BJ (cell line): ENCODE measurements at places on chromosomes 12 and 14.

GRCh38 chr12:88383405-88383804 is 196.9 kb downstream of the KITLG start:
- no peak for DNase-seq

GRCh38 chr14:29348504-29348903 is 579.1 kb downstream of the PRKD1 start:
- DNase-seq = no peak

- no peak for DNase-seq
These were observed 37.7 kb downstream of the SPATS2 start for GRCh38 chr12:49404956-49405355.

DNA sequence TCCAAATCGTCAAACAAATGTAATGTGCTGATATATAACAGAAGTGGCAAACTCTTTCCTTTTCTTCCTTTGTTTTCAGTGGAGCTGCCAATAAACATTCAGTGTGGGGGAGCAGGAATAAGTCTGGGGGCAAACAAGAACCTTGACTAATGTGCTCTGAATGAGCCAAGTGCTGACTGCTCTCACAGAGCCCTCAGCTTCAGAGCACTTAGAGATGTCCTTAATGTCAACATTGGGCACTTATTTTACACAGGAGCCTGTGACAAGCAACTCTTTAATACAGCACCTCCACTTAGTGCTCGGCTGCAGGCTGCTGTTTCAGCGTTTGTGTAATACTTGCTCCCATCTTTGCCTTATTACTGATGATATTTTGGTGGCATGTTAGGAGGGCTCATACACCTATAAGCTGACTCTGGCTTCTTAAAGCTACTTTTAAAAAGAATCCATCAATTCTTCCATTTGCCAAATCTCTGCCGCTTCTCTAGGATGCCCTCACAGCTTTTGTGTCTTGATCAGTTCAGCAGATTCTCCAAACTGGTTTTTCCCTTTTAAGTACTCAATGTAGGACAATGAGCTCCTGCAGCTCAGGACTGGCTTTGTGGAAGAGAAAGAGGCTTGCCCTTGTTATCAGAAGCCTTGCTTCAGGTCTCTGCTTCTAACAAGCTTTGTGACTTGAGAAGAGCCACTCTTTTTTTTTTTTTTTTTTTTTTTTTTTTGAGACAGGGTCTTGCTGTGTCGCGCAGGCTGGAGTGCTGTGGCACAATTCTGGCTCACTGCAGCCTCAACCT is 206.6 kb downstream of the MON2 start:
- DNase-seq = no peak

DNA sequence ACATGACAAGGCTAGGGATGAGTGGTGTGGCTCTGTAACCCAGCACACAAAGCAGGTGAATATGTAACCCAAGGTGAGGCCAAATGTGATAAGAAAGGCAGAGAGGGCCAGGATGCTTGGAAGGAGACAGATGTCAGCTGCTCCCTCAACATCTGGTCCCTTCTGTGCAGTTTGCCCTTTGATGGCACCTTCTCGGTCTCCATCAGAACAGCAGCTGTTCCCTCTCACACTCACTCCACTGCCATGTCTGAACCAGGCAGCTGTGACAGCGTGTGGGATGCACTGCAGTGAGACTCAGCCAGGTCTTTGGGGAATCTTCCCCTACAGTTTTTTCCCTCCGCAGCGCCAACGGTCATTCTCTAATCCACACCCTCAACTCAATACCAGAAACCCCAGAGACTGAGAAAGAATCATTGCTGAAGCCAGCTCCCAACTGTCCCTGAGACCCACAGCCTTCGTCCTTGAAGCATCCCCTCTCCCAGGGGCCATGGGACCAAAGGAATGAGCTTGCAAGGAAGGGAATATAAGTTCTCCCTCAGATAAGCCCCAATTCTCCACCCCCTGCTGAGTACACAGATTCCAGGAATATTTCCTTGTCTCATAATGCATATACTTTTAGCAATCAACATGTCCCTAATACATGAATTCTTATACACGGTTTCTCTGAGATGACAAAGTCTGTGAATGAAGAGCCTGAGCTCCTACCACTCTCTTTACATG is 230.0 kb downstream of the GLT1D1 start:
- DNase-seq = no peak

DNA sequence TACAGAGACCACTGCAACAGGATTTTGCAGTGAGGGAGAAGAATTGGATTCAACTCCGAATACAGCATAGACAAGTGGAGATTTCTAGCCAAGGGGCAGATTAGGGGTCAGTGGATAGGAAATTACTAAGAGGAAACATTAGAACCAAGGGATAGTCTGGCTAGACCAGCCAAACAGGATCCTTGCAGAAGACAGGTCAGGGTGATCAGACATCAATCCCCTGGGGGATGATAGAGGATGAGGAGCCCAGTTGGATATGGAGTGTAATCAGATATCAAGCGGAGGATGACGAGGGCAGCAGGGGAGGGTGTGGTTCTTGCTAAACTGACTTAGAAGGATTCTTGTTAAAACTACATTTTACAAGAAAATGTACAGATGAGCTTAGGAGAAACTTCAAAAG is 424.4 kb downstream of the DAD1 start:
- DNase-seq = no peak

DNA sequence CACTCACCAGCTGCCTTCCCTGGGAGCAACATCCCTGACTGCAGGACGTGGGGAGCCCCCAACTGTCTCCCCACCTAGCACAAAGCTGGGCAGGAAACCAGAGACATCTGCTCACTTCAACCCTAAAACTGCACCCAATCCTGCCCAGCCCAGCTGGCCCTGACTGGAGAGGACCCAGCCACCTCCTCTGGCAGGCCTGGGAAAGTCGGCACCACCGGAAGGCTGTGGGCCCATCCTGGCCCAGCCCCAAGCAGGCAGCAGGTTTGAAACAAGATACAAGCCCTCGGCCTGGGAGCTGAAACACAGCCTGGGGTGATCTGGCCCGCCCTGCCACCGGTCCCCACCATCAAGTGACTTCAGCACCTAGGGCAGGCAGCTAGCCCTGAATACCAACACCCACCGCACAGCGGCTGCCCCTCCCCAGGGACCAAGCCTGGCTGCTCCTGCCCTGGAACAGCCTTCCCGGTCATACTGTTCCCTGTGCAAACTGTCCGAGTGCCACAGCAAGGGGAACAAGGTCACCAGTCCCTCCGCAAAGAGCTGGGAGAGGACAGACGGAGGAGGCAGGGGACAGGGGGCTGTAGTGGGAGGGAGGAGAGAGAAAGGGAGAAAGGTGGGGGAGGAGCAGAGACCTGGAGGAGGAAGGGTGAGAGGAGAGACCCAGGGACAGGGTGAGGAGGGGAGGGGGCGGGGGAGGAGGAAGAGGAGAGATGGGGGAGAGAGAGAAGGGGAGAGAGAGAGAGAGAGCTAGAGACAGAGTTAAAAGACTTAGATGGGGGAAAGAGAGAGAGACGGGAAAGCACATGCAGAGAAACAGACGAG is 115.7 kb downstream of the RFLNA start:
- DNase-seq = no peak

DNA sequence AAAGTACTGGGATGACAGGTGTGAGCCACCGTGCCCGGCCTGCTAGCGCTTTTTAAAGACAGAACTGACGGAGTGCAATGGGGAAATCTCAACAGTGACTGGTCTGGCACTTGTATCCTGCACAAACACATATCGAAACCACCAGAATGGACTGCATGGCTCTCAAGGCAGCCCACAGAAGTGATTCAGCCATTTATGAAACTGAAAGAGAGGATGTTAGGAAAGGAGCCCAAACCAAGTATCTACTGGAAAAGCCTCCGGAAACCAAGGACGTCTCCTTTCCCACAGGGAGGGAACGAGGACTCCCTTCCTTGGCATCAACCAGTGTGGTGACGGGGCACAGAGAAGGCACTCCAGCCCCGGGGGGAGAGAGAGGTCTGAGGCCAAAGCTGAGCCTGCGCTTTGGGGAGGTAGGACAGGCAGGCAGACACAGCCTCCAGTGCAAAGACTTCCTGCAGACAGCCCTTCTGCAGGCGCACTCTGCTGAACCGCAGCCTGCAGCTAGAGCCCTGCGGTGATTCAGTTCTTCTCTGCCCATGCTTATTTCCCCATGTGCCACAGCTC is 16.5 kb downstream of the SLC15A4 start:
- DNase-seq = no peak

DNA sequence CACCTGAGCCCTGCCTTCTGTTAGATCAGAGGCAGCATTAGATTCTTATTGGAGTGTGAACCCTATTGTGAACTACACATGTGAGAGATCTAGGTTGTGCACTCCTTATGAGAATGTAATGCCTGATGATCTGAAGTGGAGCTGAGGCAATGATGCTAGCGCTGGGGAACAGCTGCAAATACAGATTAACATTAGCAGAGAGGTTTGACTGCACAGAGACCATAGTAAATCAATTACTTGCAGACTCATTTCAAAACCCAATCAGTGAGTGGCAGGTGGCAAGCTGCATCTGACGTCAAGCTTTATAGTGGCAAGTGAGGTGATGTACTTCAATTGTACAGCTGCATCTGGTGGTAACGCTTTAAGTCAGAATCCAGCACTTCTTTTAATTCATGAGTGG is 141.6 kb downstream of the GPHN start:
- DNase-seq = no peak

DNA sequence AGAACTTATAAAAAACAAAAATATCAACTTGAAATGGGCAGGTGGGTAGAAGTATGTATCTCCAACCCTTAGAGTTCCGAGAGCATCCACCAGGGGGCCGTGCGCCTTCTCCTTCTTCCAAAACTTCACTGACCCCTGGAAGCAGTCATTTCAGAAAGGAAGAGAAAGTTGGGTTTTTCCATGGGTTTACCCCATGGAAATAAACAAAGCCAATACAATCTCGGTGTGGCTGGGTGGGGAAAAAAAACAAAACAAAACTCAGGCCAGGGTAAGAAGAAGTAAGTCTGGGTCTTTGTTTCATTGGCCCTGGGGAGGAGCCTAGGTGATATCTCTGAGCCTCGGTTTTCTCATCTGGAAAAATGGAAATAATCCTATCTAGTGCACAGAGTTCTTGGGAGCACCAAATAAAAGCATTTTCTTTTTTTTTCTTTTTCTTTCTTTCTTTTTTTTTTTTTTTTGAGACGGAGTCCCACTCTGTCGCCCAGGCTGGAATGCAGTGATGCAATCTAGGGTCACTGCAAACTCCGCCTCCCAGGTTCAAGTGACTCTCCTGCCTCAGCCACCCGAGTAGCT is 33.6 kb upstream of the HNF1A start:
- DNase-seq = no peak

- no peak for DNase-seq
These were observed 304.1 kb downstream of the EGLN3 start for GRCh38 chr14:33646692-33647260.

GRCh38 chr12:91249518-91250272 is 67.1 kb upstream of the DCN start:
- peak; percentile 60 for DNase-seq

DNA sequence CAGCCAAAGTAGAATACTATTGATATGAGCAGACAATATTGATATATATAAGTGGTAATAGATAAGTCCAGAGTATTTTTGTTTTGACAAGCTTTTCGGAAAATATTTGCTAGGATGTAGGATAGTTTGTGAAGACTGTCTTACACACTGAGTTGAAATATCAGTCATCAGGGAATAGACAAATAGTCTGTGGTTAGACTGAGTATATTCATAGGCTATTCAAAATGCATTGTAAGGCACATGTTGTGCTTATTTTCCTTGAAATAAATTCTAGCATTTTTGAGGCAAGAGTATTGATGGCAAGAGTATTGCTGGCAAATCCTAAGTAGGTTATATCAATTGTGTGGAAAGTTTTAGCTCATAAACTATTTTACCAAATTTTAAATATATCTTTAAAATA is 201.1 kb downstream of the LRIG3 start:
- no peak for DNase-seq

DNA sequence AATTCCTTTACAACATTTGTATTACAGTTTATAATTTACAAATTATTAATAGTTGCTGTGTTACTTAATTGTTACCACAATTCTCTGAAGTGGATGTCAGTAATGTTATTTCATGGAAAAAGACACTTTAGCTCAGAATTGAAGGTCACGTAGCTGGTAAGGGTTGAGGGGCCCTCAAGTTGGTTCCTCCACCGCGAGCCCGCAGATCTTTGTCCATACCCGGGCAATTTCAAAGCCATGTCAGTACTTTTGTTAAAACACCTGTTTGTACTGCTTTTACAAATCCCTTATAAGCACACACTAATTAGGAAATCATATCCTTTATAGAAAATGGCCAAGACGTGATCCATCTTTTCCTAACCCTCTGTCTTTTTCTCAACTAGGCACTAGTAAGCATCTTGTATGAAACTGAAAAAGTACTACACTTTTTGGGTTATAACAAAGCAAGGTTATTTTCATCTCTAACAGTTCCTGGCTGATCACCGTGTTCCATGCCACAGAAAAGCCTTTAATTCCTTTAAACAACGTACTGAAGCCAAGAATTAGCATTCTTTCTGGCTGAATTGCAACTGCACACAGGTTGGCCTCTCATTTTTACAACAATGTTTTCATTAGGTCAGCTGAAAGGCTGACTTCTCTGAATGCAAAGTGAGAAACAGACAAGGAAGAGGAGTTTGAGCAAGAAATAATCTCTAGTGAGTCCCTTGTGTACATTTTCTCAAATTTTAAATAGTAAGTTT is 76.1 kb downstream of the CNTN1 start:
- DNase-seq = no peak

- DNase-seq = no peak
These were observed 126.0 kb downstream of the ZFP36L1 start for GRCh38 chr14:68666899-68667298.

DNA sequence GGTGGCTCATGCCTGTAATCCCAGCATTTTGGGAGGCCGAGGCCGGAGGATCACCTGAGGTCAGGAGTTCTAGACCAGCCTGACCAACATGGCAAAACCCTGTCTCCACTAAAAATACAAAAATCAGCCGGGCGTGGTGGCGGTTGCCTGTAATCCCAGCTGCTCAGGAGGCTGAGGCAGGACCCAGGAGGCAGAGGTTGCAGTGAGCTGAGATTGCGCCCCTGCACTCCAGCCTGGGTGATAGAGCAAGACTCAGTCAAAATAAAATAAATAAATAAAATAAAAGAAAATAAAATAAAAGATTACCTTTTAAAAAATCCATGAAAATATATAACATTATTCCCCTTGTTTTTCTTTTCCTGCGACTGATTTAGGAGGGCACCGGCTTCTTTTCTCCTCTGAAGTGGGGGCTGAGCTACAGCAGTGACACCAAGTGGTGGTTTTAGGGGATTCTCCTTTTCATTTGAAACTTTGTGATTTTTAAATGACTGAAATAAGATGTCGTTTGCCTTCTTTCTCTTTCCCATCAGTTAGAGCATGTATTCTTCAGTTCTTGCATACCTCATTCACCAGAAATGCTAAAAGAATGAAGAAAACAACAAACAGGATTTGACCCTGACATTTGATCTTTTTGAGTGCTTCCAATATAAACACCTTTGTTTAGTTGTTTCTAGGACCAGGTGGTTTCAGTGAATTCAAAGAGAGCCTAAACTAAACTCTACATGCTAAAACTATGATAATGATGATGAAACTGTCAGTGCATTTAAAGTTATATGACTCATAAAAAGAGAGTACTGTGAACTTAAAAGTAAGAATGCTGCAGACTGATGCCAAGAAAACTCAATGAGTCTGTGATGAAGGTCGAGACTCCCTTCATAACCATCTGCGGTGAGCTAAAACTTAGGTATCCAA is 22.6 kb upstream of the PKP2 start:
- no peak for DNase-seq
